Activated T-cell treated with anti-CD3 and anti-CD28 coated beads, Interleukin-2, amount 50 U/mL, for 48 hours (primary cell): ENCODE measurements at places on chromosomes 6 and 20.
A peak's percentile ranks its signal among the peaks of the same experiment; 100 is the strongest.

GRCh38 chr6:129320892-129321291 lies 389.1 kb downstream of the ARHGAP18 start:
- DNase-seq: no peak

DNA sequence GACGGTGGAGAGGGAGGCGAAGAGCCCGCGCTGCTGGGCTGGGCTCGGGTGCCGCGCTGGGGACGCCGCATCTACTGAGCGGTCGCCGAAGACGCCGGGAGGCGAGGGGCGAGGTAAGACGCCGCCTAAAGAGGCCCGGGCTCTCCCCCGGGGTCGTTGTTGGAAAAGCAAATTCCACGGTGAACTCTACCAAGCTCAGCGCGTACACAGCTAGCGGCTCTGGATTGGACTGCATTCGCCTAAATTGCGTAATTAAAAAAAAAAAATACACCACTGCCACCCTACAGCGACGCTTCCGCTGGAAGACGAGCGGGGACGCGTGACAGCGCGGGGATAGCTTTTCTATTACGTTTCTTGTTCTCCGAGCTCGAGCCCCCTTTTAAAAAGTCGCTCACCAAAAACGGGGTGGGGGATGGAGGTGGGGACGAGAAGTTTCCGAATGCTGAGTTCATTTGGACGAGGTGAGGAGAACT lies 92.0 kb upstream of the PRDM1 start:
- peak; percentile 71 for DNase-seq

DNA sequence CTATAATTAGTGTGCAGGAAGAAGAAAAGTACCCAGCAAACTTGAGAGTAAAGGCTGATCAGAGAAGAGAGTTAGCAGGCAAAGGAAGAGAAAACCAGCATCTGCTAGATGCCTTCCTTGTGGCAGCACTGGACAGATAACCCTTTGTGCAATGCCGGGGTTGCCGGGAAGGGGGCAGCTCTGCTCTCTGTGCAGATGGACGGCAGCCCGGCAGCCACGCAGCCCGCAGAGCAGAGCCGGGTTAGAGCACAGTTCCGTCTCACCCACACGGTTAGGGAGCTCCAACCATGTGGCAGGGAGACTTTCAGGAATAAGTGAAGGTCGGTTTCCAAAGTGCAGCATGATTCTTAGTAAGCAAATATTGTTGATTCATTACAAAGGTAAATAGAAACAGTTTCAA lies 80.0 kb upstream of the RPS6KA2 start:
- DNase-seq: peak; percentile 27

GRCh38 chr6:84282550-84282949 lies 55.1 kb upstream of the CEP162 start:
- no peak for DNase-seq

DNA sequence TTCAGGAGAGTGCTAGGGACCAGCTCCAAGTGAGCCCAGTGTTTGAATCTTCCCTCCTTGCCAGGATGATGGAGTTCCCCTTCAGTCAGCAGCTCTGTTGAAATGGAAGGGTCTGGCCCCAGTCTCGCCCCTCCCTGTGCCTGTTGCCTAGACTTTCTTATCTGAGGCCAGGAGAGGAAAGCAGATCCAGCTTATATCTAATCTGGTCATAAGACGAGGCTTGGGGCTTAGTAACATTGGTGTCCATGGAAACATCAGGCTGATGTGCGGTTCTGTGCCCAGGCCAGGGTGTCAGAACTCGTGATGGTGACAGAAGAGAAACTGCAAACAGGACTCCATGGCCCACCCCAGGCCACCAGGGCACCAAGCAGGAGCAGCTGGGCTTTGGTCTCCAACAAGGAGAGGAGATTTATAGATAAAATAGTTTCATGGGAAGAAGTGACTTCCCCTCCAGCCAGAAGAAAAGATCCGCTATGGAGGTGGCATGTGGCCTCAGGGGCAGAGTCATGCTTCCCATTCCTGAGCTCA lies 9.8 kb downstream of the MAS1L start:
- DNase-seq: no peak

GRCh38 chr6:163712566-163712961 lies 298.0 kb downstream of the QKI start:
- DNase-seq: no peak

DNA sequence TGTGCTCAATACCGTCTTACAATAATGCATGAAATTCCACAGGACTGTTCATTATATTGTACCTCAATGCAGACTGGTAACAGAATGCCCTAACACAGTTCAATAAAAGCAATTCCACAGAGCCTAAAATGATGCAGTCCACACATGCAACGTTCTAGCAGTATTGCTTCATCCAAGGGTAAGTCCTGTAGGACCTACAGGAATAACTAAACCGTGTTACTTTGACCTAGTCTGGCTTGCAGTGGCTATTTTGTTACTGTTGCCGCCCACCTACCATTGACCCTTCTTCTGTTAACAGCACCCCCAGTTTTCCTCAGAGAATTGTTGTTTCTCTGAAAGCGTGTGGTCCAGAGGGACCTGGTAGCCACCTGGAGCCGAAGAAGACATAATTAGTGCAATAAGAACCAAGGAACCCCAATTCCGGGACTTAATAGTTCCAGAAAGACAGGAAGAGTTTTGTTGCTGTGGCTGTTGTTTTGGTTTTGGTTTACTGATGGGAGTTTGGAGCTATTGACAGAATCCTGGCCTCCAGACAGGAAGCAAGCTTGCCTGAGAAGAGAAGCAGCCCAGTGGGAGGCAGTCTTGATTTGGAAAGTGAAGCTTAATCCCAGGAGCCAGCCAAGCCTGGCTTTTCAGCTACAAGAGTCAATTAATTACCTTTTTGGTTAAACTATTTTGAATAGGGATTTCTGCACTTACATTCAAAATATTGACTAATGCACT lies 91.3 kb downstream of the FRK start:
- DNase-seq: no peak

GRCh38 chr6:159586684-159587083 lies 106.4 kb downstream of the SOD2 start:
- no peak for DNase-seq

GRCh38 chr6:153572371-153572770 lies 441.3 kb upstream of the RGS17 start:
- no peak for DNase-seq

DNA sequence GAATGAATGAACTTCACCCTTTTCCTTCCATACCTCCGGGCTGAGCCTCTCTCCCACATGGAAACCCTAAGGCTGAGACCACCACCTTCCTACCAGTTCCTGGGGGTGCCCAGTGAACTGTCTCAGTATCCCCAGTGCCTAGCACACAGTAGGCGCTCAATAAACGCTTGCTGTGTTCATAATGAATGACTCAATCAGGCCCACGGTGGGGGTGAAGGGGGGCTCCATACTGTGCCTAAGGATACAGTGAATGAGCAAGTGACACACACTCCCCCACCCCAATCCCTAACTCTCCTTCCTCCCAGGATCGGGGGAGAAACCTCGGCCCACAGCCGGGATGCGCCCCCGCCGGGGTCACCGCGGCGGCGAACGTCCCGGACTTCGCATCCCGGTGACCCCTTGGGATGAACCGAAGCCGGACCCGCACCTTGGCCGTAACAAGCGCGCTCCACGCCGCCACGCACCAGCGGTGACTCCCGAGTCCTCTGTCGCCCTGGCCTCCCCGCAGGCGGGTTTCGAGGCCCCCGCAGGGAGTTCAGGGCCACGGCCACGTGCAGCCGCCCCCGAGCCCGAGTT lies 592 bp downstream of the KCNG1 start:
- no peak for DNase-seq

DNA sequence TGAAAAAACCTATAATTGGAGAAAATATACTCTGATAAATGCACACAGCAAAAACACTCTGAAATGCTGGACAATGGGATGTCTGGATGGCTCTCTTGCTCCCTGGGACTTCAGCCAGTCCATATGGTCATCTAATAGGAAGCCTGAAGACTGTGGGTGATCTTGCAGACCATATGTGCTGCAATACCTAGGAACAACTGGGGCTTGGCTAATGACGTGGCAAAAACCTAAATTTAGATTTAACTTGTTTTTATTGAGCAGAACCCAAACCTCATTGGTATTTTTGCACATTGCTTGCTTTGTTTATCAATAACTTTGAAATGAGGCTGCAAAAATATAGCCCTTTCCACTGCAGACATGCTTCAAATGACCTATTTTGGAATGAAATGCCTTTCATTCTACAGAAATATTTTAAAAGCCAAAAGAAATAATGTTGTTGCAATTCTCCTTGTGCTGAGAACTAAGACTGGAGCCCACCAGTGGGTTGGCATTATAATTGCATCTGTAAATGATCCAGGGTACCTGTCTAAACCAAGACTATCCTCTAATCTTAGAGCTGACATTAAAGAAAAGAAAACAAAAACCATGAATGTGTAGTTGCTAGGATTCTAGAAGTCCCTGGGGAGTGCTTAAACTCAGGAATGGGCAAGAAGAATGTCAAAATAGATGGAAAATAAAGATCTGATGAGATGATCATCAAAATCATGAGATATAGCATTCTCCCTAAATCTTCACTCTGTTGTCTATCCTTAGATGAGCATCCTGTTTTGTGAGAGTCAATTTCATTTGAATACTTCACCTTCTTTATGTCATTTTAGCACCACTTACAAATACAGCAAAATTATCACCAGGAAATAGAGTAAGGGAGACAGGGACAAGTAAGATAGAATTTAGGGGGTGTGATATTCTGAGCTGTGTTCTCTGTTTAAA lies 152.1 kb upstream of the RIMS1 start:
- DNase-seq: no peak

- no peak for DNase-seq
Measured at GRCh38 chr20:884983-885952, 30.9 kb downstream of the ANGPT4 start.

DNA sequence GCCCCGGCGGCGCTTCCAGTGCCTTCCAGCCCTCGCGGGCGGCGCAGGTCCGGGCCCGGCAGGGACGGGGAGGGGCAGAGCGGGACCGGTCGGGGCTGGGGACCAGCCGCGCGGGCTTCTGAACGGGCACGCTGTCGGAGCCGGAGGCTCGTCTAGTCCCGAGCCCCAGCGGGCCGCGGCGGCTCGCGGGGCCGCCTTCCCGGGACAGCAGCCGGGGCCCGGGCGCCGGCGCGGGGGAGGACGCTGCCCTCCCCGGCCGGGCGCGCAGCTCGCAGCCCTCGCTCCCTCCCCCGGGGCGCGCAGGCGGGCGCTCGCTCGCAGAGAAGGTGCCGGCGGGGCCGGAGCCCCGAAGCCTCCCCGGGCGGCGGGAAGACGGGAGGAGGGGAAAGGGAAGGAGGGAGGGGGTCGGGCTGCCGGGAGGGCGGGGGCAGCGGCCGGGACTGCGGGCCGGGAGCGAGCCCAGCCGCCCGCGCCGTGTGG lies 696 bp upstream of the SIRPA start:
- peak; percentile 23 for DNase-seq

- DNase-seq: no peak
Measured at GRCh38 chr20:32752458-32753250, 9.4 kb upstream of the COMMD7 start.

DNA sequence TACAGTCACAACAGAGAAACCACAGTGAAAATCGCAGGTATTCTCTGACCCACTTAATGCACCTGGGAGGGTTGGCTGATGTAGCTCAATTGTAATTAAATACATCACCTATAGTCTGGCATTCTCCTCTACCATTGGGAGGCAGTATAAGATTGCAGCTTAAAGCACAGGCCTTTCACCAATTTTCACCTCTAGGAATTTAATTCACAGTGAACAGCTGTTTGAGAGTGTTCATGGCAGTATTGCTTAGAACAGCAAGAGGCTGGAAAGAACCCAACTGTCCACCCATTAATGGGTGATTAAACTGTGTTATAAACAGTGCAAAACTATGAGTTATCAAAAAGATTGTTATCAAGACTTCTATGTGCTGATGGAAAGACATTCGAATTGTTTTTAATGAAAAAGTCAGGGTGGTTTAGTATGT lies 2.0 kb downstream of the EDEM2 start:
- no peak for DNase-seq

DNA sequence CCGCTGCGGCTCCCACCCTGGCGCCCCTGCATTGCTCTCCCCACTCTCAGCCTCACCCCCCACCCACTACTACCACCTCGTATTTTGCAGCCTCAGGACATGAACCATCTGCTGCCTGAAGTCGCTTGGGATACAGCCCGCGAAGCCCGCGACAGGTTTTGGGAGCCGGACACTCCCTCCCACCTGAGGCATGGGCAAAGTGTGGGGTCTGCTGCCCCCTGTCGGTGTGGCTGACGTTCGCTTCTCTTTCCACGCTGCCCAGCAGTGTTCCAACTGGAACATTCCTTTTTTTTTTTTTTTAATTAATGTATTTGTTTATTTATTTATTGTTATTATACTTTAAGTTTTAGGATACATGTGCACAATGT lies 15.3 kb upstream of the LPA start:
- no peak for DNase-seq

DNA sequence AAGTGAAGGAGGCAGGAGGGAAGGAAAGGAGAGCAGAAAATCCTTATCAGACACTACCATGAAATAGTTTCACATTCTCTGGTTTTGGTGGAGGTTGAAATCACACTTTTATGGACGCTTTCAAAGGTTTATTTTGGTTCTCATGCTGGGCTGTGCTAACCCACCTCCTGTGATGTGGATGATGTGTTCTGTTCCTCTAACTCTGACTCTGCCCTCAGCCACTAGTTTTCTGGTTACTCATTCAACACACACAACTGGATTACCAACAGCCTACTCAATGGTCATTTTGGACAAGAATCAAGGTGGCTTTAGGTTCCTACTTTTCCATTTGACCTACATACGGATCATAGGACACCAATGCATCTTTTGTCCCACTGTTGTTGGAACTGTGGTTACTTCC lies 522.1 kb upstream of the BTBD3 start:
- DNase-seq: no peak

DNA sequence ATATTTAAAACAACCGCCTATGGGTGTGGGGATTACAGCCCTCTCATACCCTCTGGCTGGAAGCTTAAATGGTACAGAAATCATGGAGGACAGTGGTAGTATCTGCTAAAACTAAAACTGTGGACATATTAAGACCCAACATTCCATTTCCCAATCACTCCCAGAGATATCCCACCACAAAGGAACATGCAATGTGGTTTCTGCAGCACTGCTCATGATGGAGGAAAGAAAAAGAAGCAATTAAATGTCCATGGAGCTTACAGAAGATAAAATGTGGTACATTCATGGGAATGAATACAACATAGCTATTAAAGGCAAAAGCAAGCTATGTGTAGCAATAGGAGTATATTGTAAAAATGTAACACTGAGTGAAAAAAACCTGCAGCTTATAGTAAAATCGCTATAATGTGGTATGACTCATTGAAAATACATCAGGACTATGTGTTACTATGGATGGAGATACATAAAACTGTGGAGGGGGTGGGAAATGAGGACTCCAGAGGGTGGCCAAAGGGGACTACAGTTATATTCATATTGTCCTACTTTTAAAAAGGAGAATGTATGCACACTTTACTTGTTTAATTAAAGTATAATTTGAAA lies 22.9 kb upstream of the NNAT start:
- DNase-seq: no peak

GRCh38 chr6:15527838-15528617 lies 134.8 kb downstream of the DTNBP1 start:
- peak; percentile 13 for DNase-seq

DNA sequence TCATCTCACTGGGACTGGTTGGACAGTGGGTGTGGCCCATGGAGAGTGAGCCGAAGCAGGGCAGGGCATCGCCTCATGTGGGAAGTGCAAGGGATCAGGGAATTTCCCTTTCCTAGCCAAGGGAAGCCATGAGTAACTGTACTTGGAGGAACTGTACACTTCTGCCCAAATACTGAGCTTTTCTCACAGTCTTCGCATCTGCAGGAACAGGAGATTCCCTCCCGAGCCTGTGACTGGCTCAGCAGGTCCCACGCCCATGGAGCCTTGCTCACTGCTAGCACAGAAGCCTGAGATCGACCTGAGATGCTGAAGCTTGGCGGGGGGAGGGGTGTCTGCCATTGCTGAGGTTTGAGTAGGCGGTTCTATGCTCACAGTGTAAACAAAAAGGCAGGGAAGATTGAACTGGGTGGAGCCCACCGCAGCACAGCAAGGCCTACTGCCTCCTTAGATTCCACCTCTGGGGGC lies 10.4 kb upstream of the CALHM5 start:
- no peak for DNase-seq
